ENCODE measurements at places on chromosomes 1 and 21.

DNA sequence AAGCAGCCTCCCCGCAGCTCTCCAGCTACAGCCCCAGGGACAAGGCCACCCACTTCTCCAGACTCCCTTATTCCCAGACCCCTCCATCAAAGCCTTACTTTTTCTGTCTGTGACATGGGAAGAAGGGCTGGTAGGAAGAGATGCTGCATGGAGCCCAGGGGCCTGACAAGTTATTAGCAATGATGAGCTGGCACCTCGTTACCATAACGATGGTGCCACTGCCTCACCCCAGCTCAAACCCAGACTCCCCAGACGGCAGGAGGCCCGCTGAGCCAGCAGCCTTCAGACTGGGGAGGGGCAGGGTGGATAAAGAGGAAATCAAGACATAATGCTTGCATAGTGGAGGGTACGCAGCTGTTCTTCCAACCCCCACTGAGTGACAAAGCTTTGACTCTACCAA, 3.3 kb downstream of the DLGAP3 start:
- H3K4me3 ChIP-seq = no peak overlapping the region
- peaks cover 33% of the 10 kb centered on the region for H3K4me1 ChIP-seq
- no peaks in the 10 kb centered on the region for H3K36me3 ChIP-seq
- H3K27ac ChIP-seq = no peak overlapping the region
- DNase-seq = no peak
- peaks cover 21% of the 10 kb centered on the region for H3K27me3 ChIP-seq

DNA sequence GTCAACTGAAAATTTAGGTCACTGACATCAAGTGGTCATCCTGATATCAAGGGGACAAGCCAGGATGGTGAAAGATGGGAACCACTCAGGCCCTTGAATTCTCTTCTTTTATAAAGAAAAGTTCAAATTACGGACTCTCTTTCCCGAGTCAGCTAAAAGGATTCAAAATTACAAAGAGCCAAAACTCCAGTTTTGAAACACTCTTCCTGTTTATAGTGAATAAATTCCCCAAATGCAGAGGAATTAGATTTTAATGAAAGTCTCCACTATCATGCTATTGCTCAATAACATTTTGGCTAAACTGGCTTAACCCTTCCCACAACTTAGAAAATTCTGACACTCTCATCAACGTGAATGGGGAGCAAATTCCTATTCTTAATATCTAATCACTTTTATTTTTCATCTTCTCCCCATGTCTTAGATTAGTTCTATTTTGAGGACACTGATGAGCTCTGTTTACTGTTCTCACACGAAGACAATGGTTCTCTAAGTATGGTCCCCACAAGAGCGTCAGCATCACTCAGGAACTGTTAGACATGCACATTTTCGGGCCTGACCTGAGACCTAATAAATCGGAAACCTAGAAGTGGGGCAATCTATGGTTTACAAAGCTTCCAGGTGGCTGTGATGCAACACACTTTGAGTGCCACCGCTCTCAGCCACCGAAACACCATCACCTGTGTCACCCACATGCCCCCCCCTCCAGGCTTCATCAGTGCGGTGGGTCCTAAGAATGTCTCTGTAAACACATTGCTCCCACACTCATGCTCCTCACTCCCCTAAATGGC, 64.4 kb upstream of the TIAM1 start:
- DNase-seq = no peak
- no peak overlapping the region for H3K4me3 ChIP-seq
- H3K4me1 ChIP-seq = peaks cover 8% of the 10 kb centered on the region
- H3K27me3 ChIP-seq = no peaks in the 10 kb centered on the region
- no peaks in the 10 kb centered on the region for H3K36me3 ChIP-seq

- peak overlapping the region; percentile 84 for H3K27ac ChIP-seq
- H3K4me1 ChIP-seq = peaks cover 74% of the 10 kb centered on the region
- H3K27me3 ChIP-seq = no peaks in the 10 kb centered on the region
Measured at GRCh38 chr1:2290171-2290578, 62.1 kb downstream of the SKI start.

DNA sequence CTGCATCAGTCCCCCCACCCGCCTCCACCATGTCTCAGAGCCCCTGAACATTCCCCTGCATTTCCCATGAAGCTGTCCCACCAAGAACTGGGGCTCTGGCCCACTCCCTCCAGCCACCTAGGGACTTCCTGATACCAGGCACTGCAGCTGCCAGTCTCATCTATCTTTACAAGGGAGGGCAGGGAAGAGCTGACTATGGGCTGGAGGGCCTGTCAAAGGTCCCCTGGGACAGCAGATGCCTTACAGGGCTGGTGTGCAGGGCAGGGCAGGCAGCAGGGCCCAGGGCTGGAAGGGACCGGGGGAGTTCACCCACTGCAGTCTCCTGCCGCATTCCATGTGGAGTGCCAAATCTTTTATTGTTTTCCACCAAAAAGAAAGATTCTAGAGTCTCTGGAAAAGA, 17.6 kb downstream of the SHISA4 start:
- peaks cover 8% of the 10 kb centered on the region for H3K4me1 ChIP-seq
- no peak overlapping the region for H3K4me3 ChIP-seq
- H3K36me3 ChIP-seq = no peaks in the 10 kb centered on the region
- DNase-seq = no peak
- H3K27ac ChIP-seq = no peak overlapping the region
- H3K27me3 ChIP-seq = no peaks in the 10 kb centered on the region

DNA sequence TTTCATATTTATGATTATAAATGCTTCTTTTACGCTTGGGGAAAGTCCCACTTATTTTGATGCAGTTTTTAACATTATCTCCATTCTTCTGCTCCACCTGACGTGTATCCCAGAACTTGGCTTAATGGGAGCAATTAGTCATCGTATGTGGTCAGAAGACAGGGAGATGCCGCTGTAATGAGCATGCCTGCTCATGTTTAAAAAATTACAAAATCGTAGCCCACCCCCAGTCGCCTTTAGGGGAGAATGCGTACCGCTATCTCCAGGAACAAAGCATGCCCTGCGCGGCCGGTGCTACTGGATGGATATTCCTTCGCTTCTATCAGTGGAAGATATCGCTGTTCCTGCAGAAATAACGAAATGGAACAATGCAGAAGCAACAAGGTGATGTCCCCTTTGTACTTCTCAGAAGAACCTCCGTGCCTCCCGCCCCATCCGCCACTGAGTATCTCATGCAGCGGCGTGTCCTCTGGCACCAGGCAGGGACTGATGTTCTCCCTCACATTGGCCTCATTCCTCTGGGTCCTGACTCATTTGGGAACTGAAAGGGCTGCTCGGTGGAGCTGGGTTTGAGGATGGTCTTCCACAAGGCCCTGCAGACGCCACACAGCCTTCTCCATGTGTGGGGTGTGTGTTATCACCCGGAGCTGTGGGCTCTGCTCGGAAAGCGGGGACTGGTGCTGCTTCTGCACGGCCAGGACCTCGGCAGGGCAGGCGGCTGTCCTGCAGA, 116.3 kb upstream of the COL6A1 start:
- H3K27me3 ChIP-seq = no peaks in the 10 kb centered on the region
- H3K27ac ChIP-seq = no peak overlapping the region
- H3K36me3 ChIP-seq = peaks cover 18% of the 10 kb centered on the region
- H3K4me1 ChIP-seq = no peaks in the 10 kb centered on the region

DNA sequence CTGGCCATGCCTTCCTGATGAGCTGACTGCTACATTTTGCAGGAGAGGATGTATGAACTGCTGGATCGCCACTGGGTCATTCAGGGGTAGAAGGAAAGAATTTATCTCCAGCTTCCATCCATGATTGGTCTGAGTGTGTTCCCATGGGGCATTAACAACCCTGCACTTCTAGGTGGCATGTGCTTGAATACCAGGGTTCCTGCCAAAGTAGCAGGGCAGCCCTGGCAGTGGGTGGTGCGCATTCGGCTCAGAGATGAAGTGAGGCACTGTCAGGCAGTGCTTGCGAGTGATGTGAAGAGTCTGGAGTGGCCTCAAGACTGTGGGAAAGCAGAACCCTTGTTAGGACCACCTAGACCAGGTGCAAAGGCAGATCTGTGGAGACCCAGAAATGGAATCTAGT, 294.9 kb downstream of the ASTN1 start:
- H3K4me1 ChIP-seq = no peaks in the 10 kb centered on the region
- H3K27ac ChIP-seq = no peak overlapping the region
- peaks cover 20% of the 10 kb centered on the region for H3K36me3 ChIP-seq

DNA sequence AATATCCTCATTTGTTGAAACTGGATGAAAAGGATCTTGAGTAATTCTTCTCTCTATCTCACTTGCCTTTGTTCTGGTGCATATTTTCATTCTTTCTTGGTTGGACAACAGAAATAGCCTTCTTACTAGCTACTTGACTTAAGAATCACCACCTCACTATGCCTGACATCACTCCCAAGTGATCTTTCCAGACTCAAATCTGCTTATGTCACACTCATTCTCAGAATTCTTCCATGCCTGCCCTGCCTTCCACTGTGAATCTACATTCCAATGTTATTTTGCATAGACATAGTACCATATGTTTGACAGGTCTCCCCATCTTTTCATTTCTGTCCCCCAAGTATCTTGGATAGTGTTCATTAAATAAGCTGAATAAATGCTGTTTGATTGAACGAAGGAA, 78.5 kb upstream of the DPYD start:
- H3K36me3 ChIP-seq = no peaks in the 10 kb centered on the region
- H3K4me3 ChIP-seq = no peak overlapping the region
- no peaks in the 10 kb centered on the region for H3K27me3 ChIP-seq
- no peak for DNase-seq

DNA sequence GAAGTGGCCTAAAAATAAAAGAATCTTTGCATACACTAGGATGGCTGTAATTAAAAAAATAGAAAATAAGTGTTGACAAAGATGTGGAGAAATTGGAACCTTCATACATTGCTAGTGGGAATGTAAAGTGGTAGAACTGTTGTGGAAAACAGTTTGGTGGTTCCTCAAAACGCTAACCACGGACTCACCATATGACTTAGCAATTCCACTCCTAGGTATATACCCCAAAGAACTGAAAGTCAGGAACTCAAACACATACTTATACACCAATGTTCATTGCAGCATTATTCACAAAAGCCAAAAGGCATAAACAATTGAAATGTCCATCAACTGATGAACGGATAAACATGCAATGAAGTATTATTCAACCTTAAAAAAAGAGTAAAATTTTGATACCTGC, 10.8 kb upstream of the HMGCL start:
- H3K4me1 ChIP-seq = peaks cover 9% of the 10 kb centered on the region
- H3K27ac ChIP-seq = no peak overlapping the region
- no peak overlapping the region for H3K4me3 ChIP-seq
- no peak for DNase-seq

DNA sequence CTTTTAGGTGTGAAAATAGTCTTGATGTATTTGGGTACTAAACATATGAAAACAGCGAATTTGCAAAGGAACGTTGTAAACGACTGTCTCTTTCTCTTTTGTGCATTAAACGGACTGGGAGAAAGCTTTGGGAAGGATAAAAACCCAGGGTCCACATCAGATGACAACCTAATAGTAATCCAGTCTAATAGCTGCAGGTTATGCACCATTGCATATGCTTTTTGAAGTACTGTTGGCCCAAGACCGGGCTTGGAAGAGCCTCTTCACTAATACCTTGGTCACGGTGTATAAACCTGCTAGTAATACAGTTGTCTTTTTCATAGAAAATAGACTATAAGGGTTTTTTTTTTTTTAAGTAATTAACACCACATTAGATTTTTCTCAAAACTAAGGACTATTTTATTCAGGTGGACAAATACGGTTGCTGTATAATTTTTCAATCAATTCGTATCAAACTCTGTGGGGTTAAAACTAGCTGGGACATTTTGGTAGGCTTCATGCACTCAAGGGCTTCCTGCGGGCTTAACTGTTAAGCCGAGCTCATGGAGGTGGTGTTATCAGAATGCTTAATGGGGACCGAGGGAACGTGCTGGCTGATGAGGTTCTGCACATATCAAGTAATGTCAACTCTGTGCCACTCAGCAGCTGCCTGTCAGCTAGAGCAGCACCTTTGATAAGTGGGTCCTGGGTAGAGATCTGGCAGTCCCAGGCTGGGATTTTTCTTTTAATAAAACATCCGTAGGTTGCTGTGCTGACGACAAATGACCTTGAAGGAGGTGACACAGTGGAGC, 2.1 kb downstream of the RYR2 start:
- H3K27me3 ChIP-seq = peaks cover 51% of the 10 kb centered on the region
- peak overlapping the region; percentile 22 for H3K4me3 ChIP-seq

- peaks cover 99% of the 10 kb centered on the region for H3K36me3 ChIP-seq
- DNase-seq = no peak
- no peaks in the 10 kb centered on the region for H3K27me3 ChIP-seq
- no peak overlapping the region for H3K27ac ChIP-seq
- no peaks in the 10 kb centered on the region for H3K4me1 ChIP-seq
- H3K4me3 ChIP-seq = no peak overlapping the region
Measured at GRCh38 chr1:43427524-43427923, 26.2 kb downstream of the HYI start.

DNA sequence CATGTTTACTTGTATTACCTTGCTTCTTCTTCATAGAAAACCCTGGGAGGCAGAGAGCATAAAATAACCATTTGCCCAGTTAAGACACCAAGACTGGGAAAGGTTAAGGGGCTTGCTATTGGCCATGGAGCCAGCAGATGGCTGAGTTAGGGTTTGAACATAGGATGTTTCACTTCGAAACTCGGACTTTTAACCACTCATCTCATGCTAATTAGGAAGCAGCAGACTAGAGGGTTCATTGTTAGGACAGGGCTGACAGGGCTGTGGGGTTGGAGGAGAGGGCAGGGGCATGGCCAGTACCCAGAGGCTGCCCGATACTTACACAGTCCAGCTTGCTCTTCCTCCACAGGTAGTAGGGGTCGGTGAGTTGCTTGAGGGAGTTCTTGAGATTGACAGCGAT, 17.0 kb downstream of the SLC26A9 start:
- no peak for DNase-seq
- no peak overlapping the region for H3K4me3 ChIP-seq
- H3K4me1 ChIP-seq = peaks cover 27% of the 10 kb centered on the region
- no peaks in the 10 kb centered on the region for H3K27me3 ChIP-seq
- no peaks in the 10 kb centered on the region for H3K36me3 ChIP-seq
- H3K27ac ChIP-seq = no peak overlapping the region

- no peaks in the 10 kb centered on the region for H3K27me3 ChIP-seq
- H3K4me3 ChIP-seq = no peak overlapping the region
- H3K36me3 ChIP-seq = no peaks in the 10 kb centered on the region
- H3K27ac ChIP-seq = no peak overlapping the region
Measured at GRCh38 chr1:171811672-171812071, 29.6 kb upstream of the DNM3 start.

DNA sequence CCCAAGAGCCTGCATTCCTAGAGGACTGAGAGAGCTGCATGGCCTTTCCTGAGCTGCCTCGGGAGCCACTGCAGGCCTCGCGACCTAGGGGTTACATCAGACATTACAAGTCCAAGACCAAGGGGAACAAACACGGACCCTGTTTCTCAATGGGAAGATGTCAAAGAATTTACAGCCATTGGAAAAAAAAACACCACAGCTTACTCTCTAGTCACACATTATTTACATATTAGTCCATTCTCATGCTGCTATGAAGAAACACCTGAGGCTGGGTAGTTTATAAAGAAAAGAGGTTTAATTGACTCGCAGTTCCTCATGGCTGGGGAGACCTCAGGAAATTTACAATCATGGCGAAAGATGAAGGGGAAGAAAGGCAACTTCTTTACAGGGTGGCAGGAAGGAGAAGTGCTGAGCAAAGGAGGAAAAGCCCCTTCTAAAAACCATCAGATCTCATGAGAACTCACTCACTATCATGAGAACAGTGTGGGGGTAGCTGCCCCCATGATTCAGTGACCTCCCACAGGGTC, 8.4 kb upstream of the PRMT2 start:
- H3K36me3 ChIP-seq = no peaks in the 10 kb centered on the region
- no peak for DNase-seq
- peaks cover 26% of the 10 kb centered on the region for H3K4me1 ChIP-seq
- H3K4me3 ChIP-seq = no peak overlapping the region
- no peaks in the 10 kb centered on the region for H3K27me3 ChIP-seq

- no peak for DNase-seq
- no peaks in the 10 kb centered on the region for H3K27me3 ChIP-seq
- H3K4me3 ChIP-seq = no peak overlapping the region
- peaks cover 12% of the 10 kb centered on the region for H3K4me1 ChIP-seq
- peaks cover 71% of the 10 kb centered on the region for H3K36me3 ChIP-seq
Measured at GRCh38 chr21:43981151-43981870, 30.8 kb upstream of the TRAPPC10 start.

Data from spinal cord (tissue), 10 donors.